AG10803 (cell line): ENCODE measurements at places on chromosomes 2 and 18.

DNA sequence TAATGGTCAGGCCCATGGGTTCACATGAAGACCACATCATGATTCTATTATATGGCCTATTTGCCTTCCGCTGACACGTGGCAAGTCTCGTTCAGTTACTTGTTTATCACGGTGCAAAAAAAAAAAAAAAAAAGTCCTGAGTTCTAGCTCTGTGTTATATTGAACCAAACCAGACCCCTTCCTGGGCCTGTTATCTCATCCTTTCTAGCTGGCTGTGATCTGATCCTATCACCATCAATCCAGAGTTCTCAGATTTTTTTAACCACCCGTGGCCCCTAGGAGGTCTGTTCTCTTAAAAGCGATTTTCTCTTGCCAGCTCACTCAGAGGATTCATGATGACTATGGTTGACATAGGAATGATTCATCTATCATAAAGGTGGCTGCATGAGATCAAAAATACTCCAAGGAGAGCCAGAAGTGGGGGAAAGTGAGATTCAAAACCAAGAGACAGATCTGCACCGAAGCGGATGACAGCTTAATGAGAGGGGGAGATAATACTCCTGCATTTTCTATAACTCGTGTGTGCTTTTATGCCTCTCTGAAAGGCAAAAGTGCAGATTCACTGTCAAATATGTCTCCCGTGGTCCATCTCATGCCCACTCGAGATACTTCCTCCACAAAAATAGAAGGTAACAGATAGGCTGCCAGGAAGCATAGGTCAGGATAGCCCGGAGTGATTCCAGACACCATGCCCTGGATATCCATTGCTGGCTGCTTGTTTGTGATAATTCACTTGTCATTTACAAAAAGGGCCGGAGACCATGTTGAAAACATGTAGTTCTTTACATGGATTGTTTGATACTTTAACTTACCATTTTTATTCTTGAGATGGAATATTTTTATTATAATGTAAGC, 505.7 kb upstream of the KLHL29 start:
- DNase-seq = no peak

DNA sequence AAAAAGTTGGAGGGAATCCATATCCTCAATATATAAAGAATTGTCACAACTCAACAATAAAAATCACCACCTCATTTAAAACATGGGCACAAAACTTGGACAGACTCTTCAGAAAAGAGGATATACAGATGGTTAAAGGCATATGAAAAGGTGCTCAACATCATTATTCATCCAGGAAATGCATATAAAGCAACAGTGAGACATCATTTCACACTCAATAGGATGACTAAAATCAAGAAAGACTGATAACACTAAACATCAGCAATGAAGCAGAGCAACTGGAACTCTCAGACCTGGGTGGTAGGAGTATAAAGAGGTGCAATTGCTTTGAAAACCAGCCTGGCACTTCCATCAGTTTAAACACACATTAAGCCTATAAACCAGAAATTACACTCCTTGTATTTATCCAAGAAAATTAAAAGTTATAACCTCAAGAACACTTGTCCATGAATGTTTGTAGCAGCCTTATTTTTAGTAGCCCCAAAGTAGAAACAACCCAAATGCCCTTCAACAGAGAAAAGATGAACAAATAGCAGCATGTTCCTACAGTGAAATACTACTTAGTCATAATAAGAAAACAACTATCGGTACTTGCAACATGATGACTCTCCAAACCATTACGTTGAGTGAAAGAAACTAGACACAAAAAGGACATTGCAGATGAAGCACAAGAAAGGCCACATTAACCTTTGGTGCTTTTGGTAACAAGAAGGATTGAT, 79.1 kb upstream of the TANC1 start:
- DNase-seq = no peak

DNA sequence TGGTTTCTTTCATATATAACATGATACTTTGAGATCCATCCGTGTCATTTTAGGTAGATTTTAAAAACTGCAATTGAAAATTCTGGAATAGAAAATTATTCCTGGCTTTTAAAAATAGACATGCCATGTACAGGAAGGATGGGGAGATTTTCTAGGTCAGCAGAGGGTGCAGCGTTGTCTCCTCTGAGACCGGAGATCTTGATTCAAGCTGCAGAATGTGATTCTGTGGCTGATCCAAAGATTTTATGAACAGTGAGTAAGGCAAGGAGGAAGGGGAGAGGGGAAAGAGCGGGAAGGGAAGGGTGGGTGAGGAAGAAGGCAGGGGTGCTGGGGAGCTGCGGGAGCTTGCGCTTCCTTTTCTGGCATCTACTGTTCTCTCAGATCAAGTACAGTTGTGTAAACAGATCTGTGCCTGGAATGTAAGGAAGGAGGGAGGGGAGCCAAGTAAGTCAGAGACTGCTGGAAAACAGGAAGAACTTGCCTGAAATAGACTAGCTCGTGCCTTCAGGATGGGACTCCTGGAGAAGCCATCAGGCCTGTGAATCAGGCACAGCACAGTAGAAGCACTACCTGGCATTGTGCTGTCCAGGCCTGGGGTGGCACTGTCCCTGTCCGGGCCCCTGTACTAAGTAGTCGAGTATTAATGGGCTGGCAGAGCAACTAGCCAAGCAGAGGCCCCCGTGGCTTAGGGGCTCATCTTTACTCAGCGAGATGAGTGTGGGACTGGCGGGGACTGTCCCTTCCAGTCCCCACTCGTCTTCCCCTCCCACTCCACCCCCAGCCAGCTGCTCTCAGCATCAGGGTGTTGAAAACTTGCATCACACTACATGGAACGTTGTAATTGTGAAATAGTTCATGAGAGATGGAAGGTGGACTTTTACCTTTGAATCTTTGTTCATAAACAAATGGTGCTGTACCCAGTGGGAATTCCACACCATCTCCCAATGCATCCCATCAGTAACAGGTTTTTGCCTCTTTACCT, 163.5 kb downstream of the UXS1 start:
- DNase-seq = peak; percentile 89

DNA sequence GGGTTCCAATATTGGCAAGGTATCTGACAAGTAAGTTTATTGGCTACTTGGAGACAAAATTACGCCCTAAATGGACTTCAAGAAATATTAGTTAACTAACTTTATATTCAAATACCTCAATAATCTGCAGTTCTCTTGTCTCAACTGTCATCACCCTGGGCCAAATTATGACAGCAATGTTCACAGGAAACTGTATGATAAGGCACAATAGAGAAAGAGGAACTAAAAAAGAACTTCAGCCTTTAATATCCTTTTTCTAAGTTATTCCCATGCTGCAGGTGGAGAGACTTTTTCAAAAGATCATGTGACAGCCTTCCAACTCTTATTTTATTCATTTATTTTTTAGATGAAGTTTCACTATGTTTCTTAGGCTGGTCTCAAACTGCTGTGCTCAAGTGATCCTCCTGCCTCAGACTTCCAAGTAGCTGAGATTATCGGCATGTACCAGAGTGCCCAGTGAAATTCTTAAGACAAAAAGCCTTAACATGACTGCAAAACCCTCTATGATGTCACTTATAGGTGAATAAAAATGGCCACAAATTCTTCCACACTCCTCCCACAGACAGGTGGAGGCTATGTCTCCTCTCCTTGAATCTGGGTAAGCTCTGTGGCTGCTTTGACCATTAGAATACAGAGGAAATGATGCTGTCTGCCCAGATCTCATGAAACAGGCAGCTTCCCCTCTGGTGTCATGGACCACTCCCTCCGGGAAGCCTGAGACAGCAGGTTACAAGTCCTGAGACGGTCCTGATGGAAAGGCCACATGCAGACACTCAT, 211.0 kb downstream of the TGIF1 start:
- no peak for DNase-seq

DNA sequence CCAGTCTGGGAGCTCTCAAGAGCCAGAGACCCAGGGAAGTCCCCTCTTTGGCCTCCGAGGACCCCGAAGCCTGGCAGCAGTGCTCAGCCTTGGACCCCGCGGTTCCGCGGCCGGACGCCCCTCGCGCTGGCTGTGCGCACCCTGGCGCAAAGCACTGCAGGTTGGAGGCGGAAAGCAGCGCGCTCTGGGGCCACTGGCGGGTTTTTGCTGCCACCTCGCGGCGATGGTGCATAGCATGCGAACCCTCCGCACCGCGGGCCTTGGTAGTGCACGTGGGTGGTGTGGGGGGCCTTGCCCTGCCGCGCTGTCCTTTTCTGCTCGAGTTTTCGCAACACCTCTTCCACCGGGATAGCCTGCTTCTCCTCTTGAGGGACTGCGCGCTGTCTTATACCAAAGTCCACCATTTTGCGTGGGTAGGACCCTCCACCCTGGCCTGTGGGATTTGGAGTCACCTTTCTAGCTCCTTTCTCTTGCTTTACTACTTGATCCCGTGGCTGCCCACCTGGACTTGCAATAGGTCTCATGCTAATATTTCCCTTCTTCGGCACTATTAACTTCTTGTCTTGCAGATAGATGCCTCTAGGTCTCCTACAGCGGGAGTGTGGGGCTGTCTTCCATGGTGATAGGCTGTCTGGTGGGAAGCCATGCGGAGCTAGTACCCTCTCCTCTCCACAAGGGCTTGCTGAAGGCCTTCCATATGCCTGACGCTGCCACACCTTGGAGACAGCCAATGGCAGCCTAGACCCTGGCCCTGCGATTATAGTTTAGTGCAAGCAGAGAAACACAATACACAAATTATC, 14.3 kb downstream of the SIX3 start:
- peak; percentile 54 for DNase-seq

DNA sequence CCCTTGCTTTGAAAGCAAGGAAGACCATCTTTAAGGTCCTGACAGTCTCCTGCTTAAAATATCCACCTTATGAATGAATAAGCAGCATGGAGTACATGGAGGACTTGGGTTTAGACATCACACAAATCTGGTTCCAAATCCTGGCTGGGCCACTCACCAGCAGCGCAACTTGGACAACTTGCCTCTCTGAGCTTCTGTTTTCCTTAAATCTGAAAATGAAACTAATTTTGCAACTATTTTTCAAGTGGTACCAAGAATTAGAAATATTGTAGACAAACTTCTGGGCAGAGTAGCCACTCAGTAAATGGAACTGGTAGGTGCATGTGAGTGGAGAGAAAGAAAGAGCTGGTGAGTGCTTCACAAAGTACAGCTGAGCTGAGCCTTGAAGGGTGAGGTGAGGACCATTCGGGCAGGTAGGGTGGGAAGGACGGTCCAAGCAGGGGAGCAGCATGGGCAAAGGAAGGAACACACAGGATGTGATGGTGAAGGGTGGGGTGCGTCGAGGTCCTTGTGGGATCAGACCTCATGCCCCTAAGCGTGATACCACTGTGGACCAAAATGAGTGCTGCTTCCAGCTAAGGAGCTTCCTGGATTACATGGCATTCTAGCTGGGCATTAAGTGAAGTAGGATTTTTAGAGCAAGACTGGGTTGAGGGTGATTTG, 14.4 kb upstream of the TET3 start:
- no peak for DNase-seq

GRCh38 chr2:216758256-216759155, 63.2 kb upstream of the IGFBP5 start:
- DNase-seq = no peak
